ENCODE measurements at places on chromosomes 12 and 14.

- DNase-seq, result no peak
These were observed 33.1 kb downstream of the CAMKK2 start for GRCh38 chr12:121263206-121263935.

DNA sequence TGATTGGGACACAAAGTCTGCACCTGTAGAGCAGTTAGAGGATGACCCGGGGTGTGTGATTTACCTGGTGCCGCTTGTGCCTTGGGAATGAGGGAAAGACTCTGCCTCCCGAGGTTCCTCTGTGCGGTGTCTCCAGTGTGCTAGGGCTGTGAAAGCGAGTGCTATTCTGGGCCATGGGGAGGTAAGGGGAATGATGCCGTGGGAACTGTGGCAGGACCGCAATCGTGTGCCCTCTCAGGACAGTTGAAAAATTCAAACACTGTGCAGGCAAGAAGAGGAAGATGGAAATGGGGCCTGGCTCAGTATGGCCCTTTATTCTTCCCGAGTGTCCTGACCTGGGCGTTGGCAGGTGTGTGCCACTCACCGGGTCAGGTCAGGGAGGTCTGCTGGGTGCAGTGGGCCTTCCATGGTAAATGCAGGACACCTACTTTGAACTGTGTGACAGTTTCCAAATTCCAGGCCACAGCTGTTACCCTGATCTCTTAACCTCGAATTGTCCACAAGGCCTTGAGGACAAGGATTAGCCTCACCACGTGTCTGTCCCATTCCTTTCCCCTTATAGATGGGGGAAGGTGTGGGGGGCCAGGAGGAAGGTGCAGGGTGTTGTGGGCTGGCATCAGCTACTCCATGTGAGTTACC lies 1.4 kb downstream of the SIVA1 start:
- no peak for DNase-seq

- no peak for DNase-seq
These were observed 24.3 kb downstream of the EMP1 start for GRCh38 chr12:13220838-13221237.

DNA sequence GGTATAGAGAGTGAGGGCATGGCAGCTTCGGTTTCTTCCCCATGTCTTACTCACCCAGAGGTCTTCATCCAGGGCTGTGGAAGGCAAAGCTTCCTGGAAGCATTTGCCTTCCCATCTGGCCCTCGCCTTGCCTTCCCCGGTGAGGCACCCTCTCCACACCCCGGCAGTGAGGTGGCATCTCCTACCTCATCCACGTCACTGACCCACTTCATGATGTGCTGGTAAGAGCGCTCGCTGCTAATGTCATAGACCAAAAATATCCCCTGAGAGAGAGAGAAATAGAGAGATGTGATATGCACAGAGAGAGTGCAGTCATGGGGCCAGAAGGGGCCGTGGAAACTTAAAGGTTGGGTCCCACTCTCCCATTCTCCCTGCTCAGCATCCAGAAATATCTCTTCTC lies 8.3 kb upstream of the GPX2 start:
- DNase-seq, result no peak

DNA sequence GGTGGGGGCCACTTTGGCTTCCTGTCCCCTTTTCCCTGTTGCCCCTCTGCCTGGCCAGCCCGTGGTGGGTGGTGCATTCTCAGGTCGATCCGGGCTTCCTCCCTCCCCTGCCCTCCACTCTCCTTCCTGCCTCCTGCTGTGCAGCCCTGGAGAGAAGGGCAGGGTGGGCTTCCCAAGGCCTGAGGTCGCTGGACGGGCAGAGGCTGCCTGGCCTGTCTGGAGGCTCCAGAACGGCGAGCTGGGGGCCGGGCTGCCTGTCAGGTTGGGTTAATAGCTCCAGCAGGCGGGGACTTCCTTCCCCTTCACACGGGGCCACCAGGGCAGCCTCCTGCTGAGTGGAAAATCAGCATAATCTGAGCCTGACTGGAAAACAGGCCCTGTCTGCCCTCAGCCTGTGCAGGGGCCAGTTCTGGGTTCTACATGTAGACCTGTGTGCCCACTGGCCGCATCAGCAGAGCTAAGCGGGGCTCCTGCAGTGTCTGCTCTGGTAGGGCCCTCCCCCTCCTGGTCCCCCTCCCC lies 11.3 kb downstream of the KIF26A start:
- DNase-seq, result no peak

GRCh38 chr12:29415111-29415510 lies 34.1 kb upstream of the ERGIC2 start:
- no peak for DNase-seq

GRCh38 chr14:52067873-52068614 lies 815 bp downstream of the NID2 start:
- no peak for DNase-seq

DNA sequence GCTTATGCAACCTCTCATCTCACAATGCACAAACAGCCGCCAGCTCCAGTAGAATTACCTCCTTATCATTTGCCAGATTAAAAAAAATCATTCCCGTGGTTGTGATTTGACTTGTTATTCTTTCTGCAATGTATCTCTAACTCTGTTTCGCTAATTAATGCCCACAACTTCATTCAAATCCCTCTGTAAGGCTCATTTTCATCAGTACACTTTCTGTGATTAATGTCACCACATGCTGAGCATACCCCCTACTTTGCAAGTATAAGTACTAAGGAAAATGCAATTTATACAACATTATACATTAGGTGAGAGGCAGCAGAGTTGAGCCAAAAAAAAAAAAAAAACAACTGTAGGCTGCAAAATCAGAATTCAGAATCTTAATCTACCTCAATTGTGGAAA lies 166.0 kb downstream of the FSCB start:
- DNase-seq, result no peak

GRCh38 chr12:94954029-94954685 lies 49.3 kb downstream of the NDUFA12 start:
- DNase-seq, result peak; percentile 1

DNA sequence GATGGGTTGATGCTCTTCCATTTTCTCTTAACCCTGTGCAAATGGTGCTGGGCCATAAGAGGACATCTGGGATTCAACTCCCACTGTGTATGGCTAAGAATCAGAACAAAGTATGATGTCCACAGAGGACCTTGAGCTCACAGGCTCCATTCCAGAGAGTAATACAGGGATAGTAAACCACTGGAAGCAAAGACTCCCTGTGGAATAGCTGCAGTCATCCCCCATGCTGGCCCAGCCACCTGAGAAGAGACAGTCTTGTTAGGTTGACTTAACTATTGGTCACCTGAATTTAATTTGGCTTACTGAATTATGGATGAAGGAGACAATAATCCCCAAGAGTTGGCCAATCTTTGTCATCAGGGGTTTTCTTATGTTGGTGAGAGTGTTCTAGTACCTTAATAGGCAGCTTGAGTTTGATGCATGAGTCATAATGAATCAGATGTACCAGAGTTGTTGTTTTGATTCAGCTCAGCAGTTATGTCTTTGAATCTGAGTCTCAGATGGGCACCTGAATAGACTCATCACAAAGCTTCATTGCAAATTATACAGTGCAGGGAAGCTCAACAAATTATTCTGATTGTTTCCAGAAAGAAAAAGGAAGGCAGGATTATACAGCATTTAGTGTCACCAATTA lies 122.7 kb downstream of the SSPN start:
- peak; percentile 13 for DNase-seq
